ENCODE measurements at places on chromosomes 6 and 20. TPM values are rescaled to one million over a fixed set of nuclear protein-coding genes. Genes with fewer than 3 reads are reported as not detected.

GRCh38 chr6:80338201-80338836, 231.8 kb downstream of the BCKDHB start:
- DNase-seq: peak; percentile 64

GRCh38 chr6:27922949-27923348, 10.8 kb upstream of the OR2B2 start:
- no peak for DNase-seq

GRCh38 chr20:37226889-37227288, 34.7 kb downstream of the GHRH start:
- DNase-seq: no peak

DNA sequence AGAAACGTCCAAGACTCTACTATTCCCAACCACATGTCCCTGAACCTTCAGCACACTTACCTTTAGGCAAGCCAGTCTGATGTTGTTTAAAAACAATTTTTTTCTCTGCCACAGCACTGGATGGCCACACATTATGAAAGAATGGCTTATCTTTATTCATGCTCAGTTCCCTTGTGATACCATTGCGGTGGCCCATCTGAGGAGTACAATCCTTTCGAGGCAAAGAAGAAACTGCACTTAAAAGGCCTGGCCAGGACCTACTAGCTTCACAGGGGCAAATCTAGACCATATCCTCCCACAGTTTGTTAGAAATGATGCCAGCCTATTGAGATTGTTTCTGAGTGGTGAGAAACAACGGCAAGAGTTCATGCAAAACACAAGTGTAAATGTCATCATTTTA, 88.4 kb upstream of the PLEKHG1 start:
- DNase-seq: no peak

DNA sequence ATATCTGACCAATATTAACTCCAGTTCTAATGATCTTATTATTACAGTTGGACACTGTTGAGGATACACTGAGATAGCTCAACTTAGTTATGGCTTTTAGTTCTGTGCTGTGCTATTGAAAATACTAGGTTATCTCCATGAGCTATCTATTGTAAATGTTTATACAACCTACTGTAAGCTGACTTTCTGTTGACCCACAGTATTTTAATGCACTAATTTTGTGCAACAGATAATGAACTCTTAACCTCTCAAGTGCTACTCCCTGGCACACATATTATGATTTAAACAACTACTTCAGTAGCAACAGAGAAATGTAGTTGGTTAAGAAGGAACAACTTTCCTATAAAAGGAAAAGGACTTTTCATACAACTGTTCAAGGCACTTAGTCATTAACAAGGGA, 5.2 kb upstream of the MMS22L start:
- no peak for DNase-seq

- no peak for DNase-seq
These were observed 196.8 kb upstream of the HDDC2 start for GRCh38 chr6:125498606-125499005.

- DNase-seq: no peak
These were observed 3.5 kb upstream of the MAPK13 start for GRCh38 chr6:36126553-36127458.

DNA sequence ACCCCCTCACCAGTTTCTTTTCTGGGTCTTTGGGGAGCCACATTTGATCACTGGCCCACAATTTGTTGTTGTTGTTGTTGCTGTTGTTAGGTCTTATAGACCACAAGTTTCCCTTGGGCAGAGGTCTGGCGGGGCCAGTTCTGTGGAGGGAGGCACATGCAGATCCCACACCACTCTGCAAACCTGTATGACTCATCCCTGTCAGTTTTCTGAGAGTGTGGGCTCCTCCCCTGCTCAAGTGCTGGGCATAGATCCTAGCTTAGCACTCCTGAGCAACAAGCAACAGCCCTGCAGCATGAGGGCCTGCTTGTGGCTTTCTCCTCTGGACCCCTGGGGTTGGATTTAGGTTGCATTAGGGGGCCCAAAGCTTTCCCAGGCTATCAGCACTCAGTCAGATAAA, 411.1 kb upstream of the HTR1E start:
- no peak for DNase-seq

- peak; percentile 62 for DNase-seq
These were observed 63.7 kb upstream of the CD2AP start for GRCh38 chr6:47413752-47414422.

DNA sequence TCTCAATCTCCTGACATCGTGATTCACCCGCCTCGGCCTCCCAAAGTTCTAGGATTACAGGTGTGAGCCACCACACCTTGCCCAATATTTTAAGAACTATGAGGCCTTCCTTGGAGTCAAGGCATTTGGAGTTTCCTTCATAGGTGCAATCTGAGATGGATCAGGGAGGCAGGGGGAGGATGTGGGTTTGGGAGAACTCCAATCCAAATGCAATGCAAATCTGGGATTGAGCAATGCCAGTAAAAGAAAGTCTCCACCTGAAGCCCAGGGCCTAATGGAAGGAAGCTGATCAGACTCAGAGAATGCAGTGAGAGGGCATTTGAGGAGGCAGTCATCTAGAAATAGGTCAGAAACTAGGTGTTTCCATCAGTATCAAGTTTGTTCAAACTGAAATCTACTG, 21.2 kb downstream of the RSPH3 start:
- DNase-seq: no peak

GRCh38 chr6:42745083-42745639, 742 bp downstream of the TBCC start:
- DNase-seq: peak; percentile 80

DNA sequence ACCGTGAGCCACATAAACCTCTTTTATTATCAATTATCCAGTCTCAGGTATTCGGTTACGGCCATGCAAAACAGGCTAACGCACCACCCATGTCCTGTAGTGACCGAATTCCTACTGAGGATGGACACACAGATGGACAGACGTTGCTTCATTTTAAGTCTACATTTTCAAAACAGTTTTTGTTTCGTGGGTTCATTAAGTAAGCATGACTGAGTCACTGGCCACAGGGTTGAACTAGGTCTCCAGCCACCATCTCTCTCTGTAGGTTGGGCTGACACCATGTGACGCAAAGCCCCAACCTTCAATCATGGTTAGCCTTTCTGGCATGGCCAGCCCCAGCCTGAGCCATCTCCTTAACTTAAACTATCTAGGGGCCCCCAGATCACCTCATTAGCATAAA, 110.0 kb upstream of the SLC22A23 start:
- DNase-seq: no peak

DNA sequence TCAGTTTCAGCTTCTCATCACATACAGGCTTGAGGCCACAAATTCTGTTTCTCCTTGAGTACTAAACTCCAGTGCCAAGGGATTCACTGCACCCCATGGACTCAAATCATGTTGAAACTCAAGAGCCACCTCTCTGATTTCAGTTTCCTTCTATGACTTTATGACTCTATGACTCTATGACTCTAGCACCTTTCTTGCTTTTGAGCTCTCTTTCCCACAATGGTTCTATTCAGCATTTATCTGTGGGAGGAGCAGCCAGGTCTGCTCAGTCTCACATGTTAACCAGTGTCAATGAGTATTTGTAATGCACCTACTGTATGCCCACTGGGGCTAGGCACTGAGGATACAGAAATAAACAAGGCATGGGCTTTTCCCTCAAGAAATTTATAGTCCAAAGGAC, 14.6 kb upstream of the SLC22A2 start:
- DNase-seq: no peak

- no peak for DNase-seq
These were observed 4.1 kb upstream of the PHACTR2 start for GRCh38 chr6:143673669-143674068.

DNA sequence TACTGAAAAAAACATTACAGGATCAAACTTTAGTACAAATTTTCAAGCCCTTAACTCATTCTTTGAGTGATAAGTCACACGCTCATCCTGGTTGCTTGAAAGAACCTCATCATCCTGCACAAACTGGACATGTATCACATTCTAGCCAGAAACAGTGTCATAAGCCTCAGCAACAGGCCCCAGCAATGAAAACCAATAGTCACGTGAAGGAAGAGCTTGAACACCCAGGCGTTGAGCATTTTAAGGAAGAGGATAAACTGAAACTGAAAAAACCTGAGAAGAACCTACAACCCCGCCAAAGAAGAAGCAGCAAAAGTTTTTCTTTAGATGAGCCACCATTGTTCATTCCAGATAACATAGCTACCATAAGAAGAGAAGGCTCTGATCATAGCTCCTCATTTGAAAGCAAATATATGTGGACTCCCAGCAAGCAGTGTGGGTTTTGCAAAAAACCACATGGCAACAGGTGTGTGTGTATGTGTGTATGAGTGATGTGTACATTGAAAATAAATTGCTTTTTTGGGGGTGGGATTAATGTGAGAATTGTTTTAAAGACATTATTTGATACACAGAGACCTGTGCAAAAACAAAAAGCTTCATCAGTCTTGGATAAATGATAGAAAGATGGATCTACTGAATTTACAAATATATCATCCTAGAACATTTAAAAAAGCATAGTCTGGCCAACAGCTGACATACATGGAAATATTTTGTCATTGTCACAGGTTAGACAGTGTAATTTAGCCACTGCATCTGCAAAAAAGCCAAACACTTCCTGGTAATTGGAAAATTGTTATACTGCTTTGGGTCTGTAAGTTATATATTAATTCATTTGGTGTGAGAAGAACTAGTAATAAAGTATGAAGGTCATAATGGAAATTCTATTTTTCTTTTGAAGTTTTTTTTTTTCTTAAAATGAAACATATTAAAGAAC, 50.1 kb downstream of the PHF3 start:
- DNase-seq: no peak

DNA sequence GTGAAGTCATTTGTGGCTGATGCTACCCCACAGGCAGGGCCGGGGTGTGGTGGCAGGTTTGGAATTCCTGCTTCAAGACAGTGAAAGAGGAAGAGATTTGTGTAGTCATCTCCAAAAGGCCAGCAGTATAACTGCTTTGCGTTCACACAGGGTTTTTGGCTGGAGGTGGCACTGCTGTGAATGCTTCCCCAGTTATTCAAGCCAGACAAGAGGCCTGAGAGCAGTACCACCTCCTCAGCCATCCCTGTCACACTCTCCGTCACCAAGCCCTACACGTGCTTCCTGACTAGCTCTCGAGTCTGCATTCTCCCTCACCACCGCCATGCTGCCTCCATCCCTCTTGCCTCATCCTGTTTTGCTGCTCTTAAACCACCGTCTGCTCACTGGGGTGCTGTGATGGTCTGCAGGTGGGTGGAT, 23.9 kb downstream of the ARMC2 start:
- peak; percentile 62 for DNase-seq

DNA sequence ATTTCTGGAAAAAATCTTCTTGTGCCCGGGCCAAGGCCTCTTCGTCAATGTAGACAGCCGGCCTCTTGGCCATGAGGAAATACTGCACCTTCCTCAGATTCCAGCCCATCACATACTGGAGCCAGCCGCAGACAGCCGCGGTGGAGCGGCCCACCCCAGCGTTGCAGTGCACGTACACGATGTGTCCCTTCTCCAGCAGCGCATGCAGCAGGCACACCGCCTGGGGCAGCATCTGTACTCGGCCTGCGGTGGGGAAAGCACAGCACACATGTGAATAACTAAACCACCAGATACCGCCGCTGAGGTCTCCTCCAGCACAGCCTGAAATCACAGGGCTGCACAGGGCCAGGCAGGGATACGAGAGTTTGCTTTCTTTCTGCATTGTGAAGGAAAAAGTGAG, 107.9 kb downstream of the EPM2A start:
- no peak for DNase-seq

DNA sequence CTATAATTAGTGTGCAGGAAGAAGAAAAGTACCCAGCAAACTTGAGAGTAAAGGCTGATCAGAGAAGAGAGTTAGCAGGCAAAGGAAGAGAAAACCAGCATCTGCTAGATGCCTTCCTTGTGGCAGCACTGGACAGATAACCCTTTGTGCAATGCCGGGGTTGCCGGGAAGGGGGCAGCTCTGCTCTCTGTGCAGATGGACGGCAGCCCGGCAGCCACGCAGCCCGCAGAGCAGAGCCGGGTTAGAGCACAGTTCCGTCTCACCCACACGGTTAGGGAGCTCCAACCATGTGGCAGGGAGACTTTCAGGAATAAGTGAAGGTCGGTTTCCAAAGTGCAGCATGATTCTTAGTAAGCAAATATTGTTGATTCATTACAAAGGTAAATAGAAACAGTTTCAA, 80.0 kb upstream of the RPS6KA2 start:
- DNase-seq: no peak

DNA sequence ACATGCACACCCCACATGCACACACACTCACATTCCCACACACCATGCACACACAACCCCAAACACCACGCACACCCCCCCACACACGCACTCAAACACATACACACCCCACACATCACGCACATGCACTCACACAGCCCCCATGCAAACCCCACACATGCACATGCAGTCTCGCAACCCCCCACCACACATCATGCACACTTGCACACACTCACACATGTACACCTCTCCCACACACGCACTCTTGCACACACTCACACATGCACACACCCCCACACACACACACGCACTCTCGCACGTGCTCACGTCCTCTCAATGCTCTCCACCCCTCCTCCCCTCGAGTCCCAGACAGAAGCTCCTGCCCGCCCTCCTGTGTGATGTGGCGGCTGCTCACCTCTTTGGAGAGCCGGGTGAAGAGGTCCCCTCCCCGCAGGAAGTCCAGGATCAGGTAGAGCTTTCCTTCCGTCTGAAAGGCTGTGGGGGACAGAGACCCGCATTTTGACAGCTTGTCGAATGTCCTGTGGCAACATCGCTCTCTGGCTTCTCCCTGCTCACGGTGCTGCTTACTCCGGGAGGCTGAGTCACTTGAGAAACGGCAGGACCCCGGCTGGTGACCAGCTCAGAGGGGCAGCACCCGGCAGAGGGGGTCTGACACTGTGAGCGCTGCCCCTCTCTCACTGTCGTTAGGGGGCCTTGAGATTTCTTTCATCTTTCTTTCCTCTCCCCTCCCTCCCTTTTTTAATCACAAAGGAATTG, 78.5 kb downstream of the RAMACL start:
- DNase-seq: no peak

DNA sequence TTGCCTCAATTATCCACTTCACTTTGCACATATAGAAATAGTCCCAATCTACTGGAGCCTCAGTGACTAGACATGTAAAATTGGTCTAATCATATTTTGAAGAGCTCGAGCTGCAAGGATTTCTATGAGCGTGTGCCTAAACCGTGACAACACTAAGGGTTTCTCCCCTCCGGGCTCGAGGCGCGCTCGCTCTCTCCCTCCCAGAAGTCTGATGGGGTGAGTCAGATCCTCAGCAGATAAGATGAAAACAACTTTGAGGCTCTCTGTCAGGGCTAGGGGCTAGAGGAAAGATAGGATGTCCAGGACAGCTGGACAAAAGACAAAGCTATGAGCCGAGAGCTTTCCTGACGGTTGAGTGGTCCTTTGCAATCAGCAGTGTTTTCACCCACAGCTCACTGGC, 16.8 kb downstream of the GNAS-AS1 start:
- DNase-seq: no peak

GRCh38 chr20:23092384-23092756, 6.2 kb upstream of the CD93 start:
- no peak for DNase-seq

- no peak for DNase-seq
These were observed 490.0 kb downstream of the GRIK2 start for GRCh38 chr6:101883505-101883904.

GRCh38 chr6:129733290-129733689, 23.3 kb upstream of the ARHGAP18 start:
- no peak for DNase-seq

Gene REV3L
- total RNA-seq: 12.8 TPM

Gene BIRC7
- total RNA-seq: not detected

Gene PPIL6
- total RNA-seq: not detected

Gene SPATA25
- 1.0 TPM for total RNA-seq

Gene DTD1
- total RNA-seq: 46.1 TPM

Gene TRIM15
- not detected for total RNA-seq

Gene ZC2HC1B
- not detected for total RNA-seq

Gene OR2J3
- not detected for total RNA-seq

Gene TJAP1
- 44.6 TPM for total RNA-seq

Gene NKX2-4
- not detected for total RNA-seq
